Mesothelial cell of epicardium (in vitro differentiated cells): ENCODE measurements at places on chromosomes 2 and 18. TPM values are rescaled to one million over a fixed set of nuclear protein-coding genes. Genes with fewer than 3 reads are reported as not detected.

- H3K4me3 ChIP-seq, result no peak overlapping the region
- DNase-seq, result no peak
- peak overlapping the region; percentile 38 for H3K27ac ChIP-seq
- peaks cover 3% of the 10 kb centered on the region for H3K36me3 ChIP-seq
- peaks cover 40% of the 10 kb centered on the region for H3K4me1 ChIP-seq
Measured at GRCh38 chr2:215880970-215881369, 132.4 kb downstream of the MREG start.

The CYP27A1 gene
- total RNA-seq, result 15.6 to 16.8 TPM (median 16.6 TPM) in 3 replicates

The M1AP gene
- total RNA-seq, result 7.4 to 7.9 TPM (median 7.7 TPM) in 3 replicates

GRCh38 chr2:237397072-237397471 lies 16.9 kb downstream of the COL6A3 start:
- H3K4me1 ChIP-seq, result peaks cover 6% of the 10 kb centered on the region
- H3K4me3 ChIP-seq, result no peak overlapping the region
- no peaks in the 10 kb centered on the region for H3K27me3 ChIP-seq
- no peak for DNase-seq

The HPCAL1 gene
- 17.4 to 20.0 TPM (median 17.5 TPM) in 3 replicates for total RNA-seq

The PRKCE gene
- 18.1 to 18.5 TPM (median 18.4 TPM) in 3 replicates for total RNA-seq

The LBX2 gene
- 0.86 to 1.1 TPM (median 0.89 TPM) in 3 replicates for total RNA-seq

The WDR43 gene
- 65.3 to 66.9 TPM (median 65.5 TPM) in 3 replicates for total RNA-seq

- no peak overlapping the region for H3K27ac ChIP-seq
- H3K4me1 ChIP-seq, result no peaks in the 10 kb centered on the region
- no peak for DNase-seq
- peaks cover 1% of the 10 kb centered on the region for H3K36me3 ChIP-seq
- no peaks in the 10 kb centered on the region for H3K27me3 ChIP-seq
- no peak overlapping the region for H3K4me3 ChIP-seq
Measured at GRCh38 chr2:94923196-94923595, 52.0 kb downstream of the TEKT4 start.

DNA sequence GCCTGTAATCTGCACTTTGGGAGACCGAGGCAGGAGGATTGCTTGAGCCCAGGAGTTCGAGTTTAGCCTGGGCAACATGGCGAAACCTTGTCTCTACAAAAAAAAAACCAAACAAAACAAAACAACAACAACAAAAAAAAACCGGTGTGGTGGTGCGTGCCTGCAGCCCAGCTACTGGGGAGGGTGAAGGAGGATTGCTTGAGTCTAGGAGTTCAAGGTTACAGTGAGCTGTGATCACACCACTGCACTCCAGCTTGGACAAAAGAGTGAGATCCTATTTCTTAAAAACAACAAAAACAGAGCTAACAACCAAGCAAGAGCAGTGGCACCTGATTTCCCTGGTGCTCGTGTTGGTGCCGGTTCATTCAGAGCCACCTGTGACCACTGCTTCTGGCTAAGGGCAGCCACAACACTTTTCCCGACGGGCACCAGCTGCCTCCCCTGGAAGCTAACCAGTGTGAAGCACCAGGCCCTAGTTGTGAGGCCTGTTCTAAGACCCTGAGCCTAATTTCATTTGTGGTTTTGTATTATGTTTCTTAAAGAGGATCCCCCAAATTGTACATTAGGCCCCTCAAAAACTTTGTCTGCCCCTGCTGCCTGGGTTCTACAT lies 1.3 kb downstream of the AOX1 start:
- H3K36me3 ChIP-seq, result no peaks in the 10 kb centered on the region
- DNase-seq, result no peak
- no peak overlapping the region for H3K4me3 ChIP-seq

The REG3G gene
- total RNA-seq, result not detected in 3 replicates

The MC5R gene
- total RNA-seq, result not detected in 3 replicates

- H3K27me3 ChIP-seq, result no peaks in the 10 kb centered on the region
- peaks cover 21% of the 10 kb centered on the region for H3K36me3 ChIP-seq
- H3K4me3 ChIP-seq, result no peak overlapping the region
- no peaks in the 10 kb centered on the region for H3K4me1 ChIP-seq
- H3K27ac ChIP-seq, result no peak overlapping the region
- DNase-seq, result no peak
Measured at GRCh38 chr18:56678836-56679565, 27.8 kb downstream of the WDR7 start.

The CYP20A1 gene
- total RNA-seq, result 20.0 to 21.1 TPM (median 20.6 TPM) in 3 replicates

The MFF gene
- total RNA-seq, result 90.2 to 93.9 TPM (median 93.3 TPM) in 3 replicates

The C2orf80 gene
- not detected in 3 replicates for total RNA-seq

- no peak for DNase-seq
- H3K27me3 ChIP-seq, result peaks cover 37% of the 10 kb centered on the region
- no peak overlapping the region for H3K27ac ChIP-seq
- no peaks in the 10 kb centered on the region for H3K36me3 ChIP-seq
- no peak overlapping the region for H3K4me3 ChIP-seq
Measured at GRCh38 chr18:13455960-13456481, 237.5 kb downstream of the LDLRAD4 start.

The DNAJC5G gene
- 0.18 to 0.27 TPM in 2 of 3 replicates, not detected in the other for total RNA-seq

The ETAA1 gene
- 18.9 to 21.1 TPM (median 19.8 TPM) in 3 replicates for total RNA-seq

The IL36RN gene
- 0.84 to 1.1 TPM (median 0.85 TPM) in 3 replicates for total RNA-seq

DNA sequence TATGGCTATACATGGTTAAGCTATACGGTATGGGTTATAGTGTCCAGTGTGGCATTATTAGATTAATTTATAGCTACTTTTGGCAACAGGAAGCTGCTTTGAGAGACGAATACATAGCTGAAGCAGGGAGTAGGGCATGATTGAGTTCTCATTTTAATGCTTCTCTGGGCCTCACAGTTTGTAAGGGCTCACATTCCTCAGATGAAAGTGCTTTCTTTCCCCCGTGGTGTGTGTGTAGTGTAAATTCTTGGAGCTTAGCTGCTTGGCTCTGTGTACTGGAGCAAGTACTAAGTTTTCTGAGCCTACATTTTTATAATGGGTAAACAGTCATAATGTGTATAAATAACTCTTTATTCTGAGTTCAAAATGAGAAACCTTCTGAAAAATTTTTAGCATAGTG lies 173.7 kb downstream of the PTPRM start:
- DNase-seq, result no peak
- no peak overlapping the region for H3K4me3 ChIP-seq
- H3K4me1 ChIP-seq, result peaks cover 29% of the 10 kb centered on the region
- peak overlapping the region; percentile 88 for H3K27ac ChIP-seq
- peaks cover 9% of the 10 kb centered on the region for H3K36me3 ChIP-seq

The TWSG1 gene
- total RNA-seq, result 57.2 to 60.2 TPM (median 59.8 TPM) in 3 replicates

The KCNG3 gene
- total RNA-seq, result 0.09 to 0.27 TPM (median 0.18 TPM) in 3 replicates

DNA sequence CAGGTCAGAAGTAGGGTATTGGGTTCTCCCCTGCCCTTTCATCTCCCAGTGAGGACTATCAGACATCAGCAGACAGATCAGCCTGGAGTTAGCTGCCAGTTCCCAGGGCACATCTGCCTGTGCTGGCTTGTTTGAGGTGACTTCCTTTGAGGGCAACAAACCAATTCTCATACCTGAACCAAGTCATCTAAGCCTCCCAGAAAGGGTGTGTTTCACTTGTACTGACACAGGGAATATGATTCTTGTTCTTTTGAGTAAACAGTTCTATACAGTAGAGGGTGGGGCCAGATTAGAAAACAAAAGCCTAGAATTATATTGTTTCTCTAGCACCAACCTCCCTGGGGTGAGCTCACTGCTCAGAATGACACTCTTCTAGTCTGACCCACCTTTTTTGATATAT lies 591.9 kb downstream of the SLC4A3 start:
- H3K4me1 ChIP-seq, result peaks cover 49% of the 10 kb centered on the region
- no peaks in the 10 kb centered on the region for H3K36me3 ChIP-seq

GRCh38 chr2:59968441-59968840 lies 585.0 kb downstream of the BCL11A start:
- H3K36me3 ChIP-seq, result no peaks in the 10 kb centered on the region
- H3K4me1 ChIP-seq, result no peaks in the 10 kb centered on the region
- no peak overlapping the region for H3K27ac ChIP-seq
- no peak for DNase-seq
- no peaks in the 10 kb centered on the region for H3K27me3 ChIP-seq

The NAPG gene
- total RNA-seq, result 24.0 to 27.2 TPM (median 26.1 TPM) in 3 replicates

GRCh38 chr2:77086478-77086877 lies 435.7 kb downstream of the LRRTM4 start:
- H3K27ac ChIP-seq, result no peak overlapping the region
- H3K4me1 ChIP-seq, result peaks cover 26% of the 10 kb centered on the region
- H3K36me3 ChIP-seq, result no peaks in the 10 kb centered on the region
- H3K27me3 ChIP-seq, result peaks cover 37% of the 10 kb centered on the region

DNA sequence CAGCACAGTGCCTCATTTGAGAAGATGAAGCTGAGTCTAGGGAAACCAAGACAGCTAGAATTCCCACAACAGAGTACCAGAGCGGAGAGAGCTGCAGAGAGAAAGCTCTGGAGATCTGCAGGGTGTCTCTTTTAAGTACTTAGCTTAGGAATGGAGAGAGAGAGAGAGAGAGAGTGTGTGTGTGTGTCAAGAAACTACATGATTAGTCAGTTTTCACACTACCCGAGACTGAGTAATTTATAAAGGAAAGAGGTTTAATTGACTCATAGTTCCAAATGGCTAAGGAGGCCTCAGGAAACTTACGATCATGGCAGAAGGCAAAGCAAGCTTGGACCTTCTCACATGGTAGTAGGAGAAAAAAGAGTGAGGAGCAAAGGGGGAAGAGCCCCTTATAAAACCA lies 64.0 kb downstream of the HIBCH start:
- peaks cover 41% of the 10 kb centered on the region for H3K36me3 ChIP-seq
- H3K27ac ChIP-seq, result no peak overlapping the region
- H3K27me3 ChIP-seq, result no peaks in the 10 kb centered on the region

GRCh38 chr2:95275601-95276243 lies 1.5 kb downstream of the PROM2 start:
- H3K27ac ChIP-seq, result no peak overlapping the region
- H3K4me1 ChIP-seq, result peaks cover 13% of the 10 kb centered on the region
- H3K27me3 ChIP-seq, result no peaks in the 10 kb centered on the region
- DNase-seq, result peak; percentile 35
- H3K36me3 ChIP-seq, result no peaks in the 10 kb centered on the region

GRCh38 chr2:211396815-211397214 lies 840.4 kb downstream of the CPS1 start:
- H3K4me3 ChIP-seq, result no peak overlapping the region
- no peaks in the 10 kb centered on the region for H3K27me3 ChIP-seq
- no peak for DNase-seq
- no peak overlapping the region for H3K27ac ChIP-seq
- H3K4me1 ChIP-seq, result peaks cover 6% of the 10 kb centered on the region
- H3K36me3 ChIP-seq, result no peaks in the 10 kb centered on the region

DNA sequence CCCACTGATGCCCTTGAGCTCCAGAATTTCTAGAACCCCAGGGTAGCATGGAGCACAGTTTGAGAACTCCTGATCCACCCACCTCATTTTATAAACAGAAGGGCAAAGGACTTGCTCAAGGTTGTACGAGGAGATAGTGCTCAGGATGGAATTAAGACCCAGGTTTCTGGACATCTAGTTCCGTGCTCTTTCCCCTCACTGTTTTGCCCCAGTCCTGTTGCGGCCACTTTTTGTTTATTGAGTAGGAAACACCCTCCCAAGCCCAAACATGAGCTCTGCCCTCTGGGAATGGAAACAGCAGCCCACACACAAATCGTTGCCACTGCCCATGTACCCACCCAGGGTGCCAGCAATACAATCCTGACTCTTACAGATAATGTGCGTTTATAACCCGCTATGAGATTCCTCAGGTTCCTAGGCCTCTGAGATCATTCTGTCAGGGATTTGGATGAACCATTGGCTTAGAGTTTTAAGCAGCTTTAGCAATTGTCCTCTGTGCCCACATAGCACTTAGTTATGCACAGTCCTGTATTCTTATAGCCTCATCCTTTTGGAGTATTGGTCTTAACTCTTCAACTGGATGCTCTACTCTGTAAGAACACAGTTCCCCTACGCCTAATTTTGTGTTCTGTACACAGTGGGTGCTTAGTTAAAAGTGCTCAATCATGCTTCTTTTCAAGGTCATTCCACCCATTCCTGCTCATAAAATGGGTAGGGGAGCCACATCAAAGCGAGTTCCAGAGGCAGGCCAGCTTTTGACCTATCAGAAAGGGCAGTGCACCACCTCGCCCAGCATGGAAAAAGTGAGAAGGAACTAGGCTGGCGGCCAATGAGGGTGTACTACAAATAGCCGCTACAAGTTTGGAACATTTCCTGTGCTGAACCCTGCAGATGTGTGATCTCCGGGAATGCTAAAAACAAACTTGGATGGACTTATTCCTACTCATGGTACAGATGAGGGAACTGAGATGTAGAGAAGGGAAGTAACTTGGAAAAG lies 60.3 kb upstream of the IGFBP2 start:
- peaks cover 15% of the 10 kb centered on the region for H3K4me1 ChIP-seq
- DNase-seq, result no peak
- no peak overlapping the region for H3K27ac ChIP-seq
- peaks cover 3% of the 10 kb centered on the region for H3K36me3 ChIP-seq
- H3K4me3 ChIP-seq, result no peak overlapping the region

DNA sequence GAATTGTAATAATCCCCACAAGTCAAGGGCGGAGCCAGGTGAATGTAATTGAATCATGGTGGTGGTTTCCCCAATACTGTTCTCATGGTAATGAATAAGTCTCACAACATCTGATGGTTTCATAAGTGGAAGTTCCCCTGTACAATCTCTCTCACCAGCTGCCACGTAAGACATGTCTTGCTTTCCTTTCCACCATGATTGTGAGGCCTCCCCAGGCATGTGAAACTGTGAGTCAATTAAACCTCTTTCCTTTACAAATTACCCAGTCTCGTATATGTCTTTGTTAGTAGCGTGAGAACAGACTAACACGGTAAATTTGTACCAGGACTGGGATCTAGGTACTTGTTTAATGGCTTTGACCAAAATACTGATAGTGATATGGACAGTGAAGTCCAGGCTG lies 744.3 kb upstream of the REG3G start:
- H3K4me3 ChIP-seq, result no peak overlapping the region
- H3K36me3 ChIP-seq, result no peaks in the 10 kb centered on the region
- H3K27me3 ChIP-seq, result no peaks in the 10 kb centered on the region

GRCh38 chr2:51619961-51620360 lies 588.0 kb upstream of the NRXN1 start:
- DNase-seq, result no peak
- no peak overlapping the region for H3K27ac ChIP-seq
- no peak overlapping the region for H3K4me3 ChIP-seq
- no peaks in the 10 kb centered on the region for H3K27me3 ChIP-seq
- peaks cover 4% of the 10 kb centered on the region for H3K36me3 ChIP-seq

The ABCB11 gene
- 0.02 to 0.18 TPM (median 0.07 TPM) in 3 replicates for total RNA-seq

DNA sequence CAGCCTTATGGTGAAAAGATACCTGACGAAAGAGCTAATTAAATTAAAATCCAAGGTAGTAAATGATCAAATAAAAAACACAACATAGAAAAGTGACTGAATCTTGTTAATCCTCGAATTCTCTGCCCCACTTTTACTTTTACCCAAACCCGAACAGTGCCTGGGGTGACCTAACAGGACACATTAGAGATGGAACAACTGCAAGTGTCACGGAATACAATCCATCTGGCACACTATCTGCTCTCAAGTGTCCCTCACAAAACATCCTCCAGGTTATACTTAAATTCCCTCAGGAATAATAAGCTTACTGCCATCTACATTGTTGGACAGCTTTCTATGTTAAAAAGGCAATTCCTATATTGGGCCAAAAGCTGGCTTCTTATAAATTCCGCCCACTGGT lies 236.3 kb upstream of the SLC14A2 start:
- H3K36me3 ChIP-seq, result no peaks in the 10 kb centered on the region
- H3K4me3 ChIP-seq, result no peak overlapping the region
- H3K27ac ChIP-seq, result no peak overlapping the region
- H3K27me3 ChIP-seq, result peaks cover 3% of the 10 kb centered on the region

The CPS1 gene
- total RNA-seq, result 4.4 to 7.5 TPM (median 6.3 TPM) in 3 replicates

- no peak overlapping the region for H3K27ac ChIP-seq
- no peak for DNase-seq
- H3K4me3 ChIP-seq, result no peak overlapping the region
- H3K27me3 ChIP-seq, result no peaks in the 10 kb centered on the region
- peaks cover 17% of the 10 kb centered on the region for H3K4me1 ChIP-seq
- no peaks in the 10 kb centered on the region for H3K36me3 ChIP-seq
Measured at GRCh38 chr18:51429644-51430043, 232.2 kb upstream of the MEX3C start.

GRCh38 chr2:238123218-238123971 lies 15.1 kb upstream of the KLHL30 start:
- H3K27me3 ChIP-seq, result peaks cover 18% of the 10 kb centered on the region
- no peak for DNase-seq
- H3K36me3 ChIP-seq, result no peaks in the 10 kb centered on the region

The ITPRIPL1 gene
- total RNA-seq, result 8.9 to 12.0 TPM (median 10.9 TPM) in 3 replicates
